ENCODE measurements at places on chromosomes 3 and 15. TPM values are rescaled to one million over a fixed set of nuclear protein-coding genes. Genes with fewer than 3 reads are reported as not detected.

DNA sequence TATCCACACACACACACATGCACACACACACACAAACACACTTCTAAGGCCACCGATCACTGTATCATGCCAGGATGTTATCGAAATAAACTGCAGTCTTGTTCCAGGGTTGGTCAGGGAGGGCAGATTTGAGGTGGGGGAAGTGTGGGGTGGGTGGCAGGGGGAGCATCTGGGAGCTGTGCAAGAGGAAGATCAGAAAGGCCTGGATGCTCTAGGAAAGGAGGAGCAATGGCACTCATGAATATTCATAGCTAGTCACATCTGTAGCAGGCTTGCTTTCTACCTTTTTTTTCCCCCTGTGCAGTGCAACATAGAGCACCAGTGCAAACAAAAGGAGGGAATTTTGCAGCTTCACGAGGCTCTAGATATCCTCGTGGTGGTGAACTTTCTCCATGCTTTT is 84.9 kb downstream of the MEIS2 start:
- DNase-seq, result no peak

The SLC12A8 gene
- 6.0 TPM for polyA plus RNA-seq

- DNase-seq, result no peak
Measured at GRCh38 chr15:22263738-22264137, 183.4 kb downstream of the OR4M2 start.

The PPP1R14D gene
- polyA plus RNA-seq, result 0.61 TPM

- DNase-seq, result no peak
Measured at GRCh38 chr15:64716452-64716851, 58.9 kb downstream of the RBPMS2 start.

DNA sequence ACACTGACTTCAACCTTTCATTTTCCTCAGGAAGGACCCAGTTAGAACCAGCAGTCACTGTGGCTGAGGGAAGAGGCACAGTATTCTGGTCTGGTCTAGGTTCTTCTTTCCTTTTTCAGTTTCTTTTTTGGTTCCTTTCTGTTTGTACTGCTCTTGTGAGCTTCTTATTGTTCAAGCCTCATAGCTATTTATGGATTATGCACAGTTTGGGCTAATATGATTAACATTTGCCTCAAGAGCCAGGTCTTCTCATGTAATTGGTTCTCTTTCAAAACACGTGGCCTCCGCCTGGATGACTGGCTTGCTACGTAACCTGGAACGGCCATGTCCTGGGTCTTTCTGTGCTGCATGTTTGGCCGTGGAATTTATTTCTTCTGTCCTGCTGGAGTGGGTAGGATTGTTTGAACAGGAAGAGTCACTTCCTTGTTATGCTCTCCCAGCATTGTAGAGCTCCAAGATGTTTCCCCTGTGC is 43.3 kb downstream of the RBMS3 start:
- DNase-seq, result no peak

GRCh38 chr3:134640872-134641470 is 9.9 kb downstream of the KY start:
- no peak for DNase-seq

The HYAL1 gene
- 7.1 TPM for polyA plus RNA-seq

- no peak for DNase-seq
Measured at GRCh38 chr3:77041811-77042210, 1.9 kb downstream of the ROBO2 start.

DNA sequence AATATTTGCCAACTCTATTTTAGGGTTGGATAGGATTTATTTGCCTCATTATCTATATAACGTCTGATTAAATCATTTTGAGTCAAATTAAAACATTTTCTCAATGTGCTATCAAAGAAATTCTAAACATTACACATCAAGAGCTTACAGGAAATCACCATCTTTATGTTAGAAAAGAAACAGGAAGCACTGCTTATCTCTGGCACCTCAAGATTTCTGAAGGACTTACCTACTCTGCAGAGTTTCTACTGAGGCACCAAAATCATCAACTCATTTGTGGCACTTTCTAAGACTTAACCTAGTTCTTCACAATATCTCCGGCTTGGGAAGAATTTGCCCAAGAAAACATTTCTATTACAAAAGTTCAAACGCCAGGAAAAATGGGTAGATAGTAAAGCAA is 181.3 kb upstream of the EOMES start:
- DNase-seq, result no peak

- no peak for DNase-seq
Measured at GRCh38 chr15:57761562-57761961, 55.0 kb downstream of the POLR2M start.

GRCh38 chr3:48695393-48695753 is 9.7 kb upstream of the NCKIPSD start:
- no peak for DNase-seq

GRCh38 chr15:92449476-92449875 is 55.8 kb downstream of the ST8SIA2 start:
- no peak for DNase-seq

- DNase-seq, result no peak
Measured at GRCh38 chr3:14862661-14863230, 44.0 kb downstream of the FGD5 start.

- no peak for DNase-seq
Measured at GRCh38 chr15:39554746-39555387, 26.0 kb upstream of the THBS1 start.

The PIGB gene
- 17.9 TPM for polyA plus RNA-seq

DNA sequence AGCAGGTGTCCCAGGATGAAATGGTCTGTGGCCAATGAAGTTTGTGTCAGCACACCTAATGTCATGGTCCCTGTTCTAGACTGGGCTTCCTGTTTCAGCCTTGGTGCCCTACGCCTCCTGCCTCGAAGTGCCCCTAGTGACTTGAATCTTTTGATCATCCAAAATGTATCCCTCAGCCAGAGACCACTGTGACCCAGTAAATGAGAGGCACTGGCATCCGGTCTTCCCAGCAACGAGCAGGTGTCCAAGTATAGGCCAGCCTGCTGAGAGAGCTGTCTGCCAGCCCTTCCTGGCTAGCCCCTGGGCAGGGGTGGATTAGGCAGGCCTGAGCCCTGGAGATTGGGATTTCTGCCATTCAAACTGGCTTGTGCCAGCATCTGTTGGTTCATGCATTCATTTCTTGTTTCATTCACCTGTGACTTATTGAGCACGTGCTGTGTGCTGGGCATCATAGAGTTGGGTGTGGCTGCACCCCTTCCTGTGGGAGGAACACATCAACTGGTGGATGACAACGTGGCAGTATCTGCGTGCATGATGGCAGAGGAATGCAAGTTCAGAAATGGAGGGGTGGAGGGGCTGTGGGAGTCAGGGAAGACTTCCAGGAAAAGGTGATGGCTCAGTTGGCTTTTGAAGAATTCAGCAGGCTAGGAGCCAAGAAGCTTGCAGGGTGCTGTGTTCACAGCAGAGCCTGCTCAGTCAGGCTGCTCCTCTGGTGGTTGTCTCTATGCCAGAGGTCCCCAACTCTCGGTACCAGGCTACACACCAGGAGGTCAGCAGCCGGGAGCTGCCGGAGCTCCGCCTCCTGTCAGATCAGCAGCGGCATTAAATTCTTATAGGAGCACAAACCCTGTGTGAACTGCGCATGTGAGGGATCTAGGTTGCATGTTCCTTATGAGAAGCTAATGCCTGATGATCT is 21.6 kb downstream of the ESYT3 start:
- no peak for DNase-seq

DNA sequence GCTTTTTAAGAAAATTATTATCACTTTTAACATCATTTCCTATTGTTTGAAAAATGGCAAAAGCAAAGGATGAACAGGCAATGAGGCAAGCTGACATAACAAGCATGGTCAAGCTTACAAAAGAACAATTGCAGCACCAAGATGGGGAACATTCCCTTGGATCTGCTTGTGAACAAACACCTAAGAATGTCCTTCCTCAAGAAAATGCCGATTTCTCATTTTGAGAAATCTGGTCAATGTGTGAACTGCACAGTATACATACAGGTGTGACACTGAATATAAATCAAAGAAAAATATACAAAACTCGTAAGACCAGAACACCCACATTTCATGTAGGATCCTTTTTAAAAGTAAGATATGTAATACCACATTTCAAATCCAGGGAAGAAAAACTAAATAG is 58.9 kb downstream of the LRRFIP2 start:
- no peak for DNase-seq

The CHDH gene
- polyA plus RNA-seq, result 9.7 TPM

GRCh38 chr3:195200010-195200822 is 70.7 kb downstream of the XXYLT1 start:
- DNase-seq, result no peak

- no peak for DNase-seq
Measured at GRCh38 chr15:61011576-61012336, 217.3 kb downstream of the RORA start.

- no peak for DNase-seq
Measured at GRCh38 chr3:100982710-100983109, 10.5 kb downstream of the ABI3BP start.

The TUSC7 gene
- polyA plus RNA-seq, result not detected

- no peak for DNase-seq
Measured at GRCh38 chr3:65130782-65131181, 443.0 kb upstream of the ADAMTS9 start.

The ZNF654 gene
- polyA plus RNA-seq, result 24.1 TPM

GRCh38 chr3:98777286-98777685 is 14.1 kb downstream of the ST3GAL6 start:
- DNase-seq, result no peak

The THRB gene
- 31.3 TPM for polyA plus RNA-seq

DNA sequence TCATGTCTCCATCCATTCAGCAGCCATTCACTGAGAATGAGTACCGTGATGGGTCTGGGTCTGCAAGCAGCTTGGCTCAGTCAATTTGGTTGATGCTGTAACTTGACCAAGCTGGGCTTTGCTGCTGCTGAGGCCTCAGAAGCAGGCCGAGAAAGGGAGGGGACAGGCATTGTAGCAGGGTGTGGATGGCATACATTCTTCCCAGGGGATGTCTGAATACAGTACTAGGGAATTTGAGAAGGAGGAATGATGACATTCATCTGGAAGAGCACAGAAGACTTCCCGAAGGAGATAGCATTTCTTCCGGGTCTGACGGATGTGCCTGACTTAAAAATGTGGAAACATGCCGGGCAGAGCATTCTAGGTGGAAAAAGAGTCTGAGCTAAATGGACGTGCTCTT is 105.3 kb upstream of the ADPGK start:
- DNase-seq, result no peak

- no peak for DNase-seq
Measured at GRCh38 chr15:48046813-48047438, 73.9 kb upstream of the SLC24A5 start.

The PRR23C gene
- not detected for polyA plus RNA-seq

DNA sequence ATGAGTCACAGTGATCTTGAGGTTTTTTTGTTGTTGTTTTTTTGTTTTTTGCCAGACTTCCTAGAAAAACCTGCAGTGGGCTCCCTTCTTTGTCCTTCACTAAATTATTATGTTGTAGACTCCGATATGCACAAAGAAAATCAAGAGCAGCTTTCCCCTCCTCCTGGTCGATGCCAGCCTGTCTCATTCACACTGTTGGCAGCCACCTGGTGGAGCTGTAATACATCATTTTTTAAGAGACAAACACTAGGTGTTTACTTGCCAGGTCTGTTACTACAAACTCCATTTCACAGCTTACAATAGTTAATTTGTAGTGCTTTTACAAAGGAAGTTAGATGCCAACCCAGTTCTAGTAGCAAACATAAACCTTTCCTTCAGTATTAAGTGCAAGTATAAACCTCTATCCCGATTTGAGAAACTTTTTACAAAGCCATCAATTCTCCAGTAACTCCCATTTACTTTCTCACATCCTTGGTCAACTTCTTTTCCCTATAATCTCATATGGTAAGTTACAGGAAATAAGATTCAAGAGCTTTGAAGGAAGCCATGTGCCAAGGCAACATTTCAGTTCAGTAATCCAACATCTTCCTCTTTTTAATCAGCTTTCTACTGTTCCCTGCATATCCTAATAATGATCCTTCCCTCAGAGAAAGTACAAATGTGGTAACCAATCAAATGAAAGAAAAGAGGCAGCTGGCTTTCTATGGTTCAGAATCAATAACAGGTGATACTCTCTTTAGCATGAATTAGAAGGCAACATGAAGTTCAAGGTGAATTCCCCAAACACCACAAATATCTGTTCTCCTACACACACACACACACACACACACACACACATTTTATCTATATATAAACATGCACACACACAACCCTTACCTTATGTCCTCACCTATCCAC is 14.0 kb downstream of the AAGAB start:
- DNase-seq, result no peak

GRCh38 chr15:73677146-73677607 is 7.0 kb upstream of the CD276 start:
- DNase-seq, result no peak

- no peak for DNase-seq
Measured at GRCh38 chr3:9125278-9125951, 124.0 kb downstream of the SRGAP3 start.

The GOLGA8T gene
- polyA plus RNA-seq, result 1.2 TPM

- DNase-seq, result no peak
Measured at GRCh38 chr3:42061713-42062380, 29.3 kb upstream of the TRAK1 start.

- no peak for DNase-seq
Measured at GRCh38 chr15:44435893-44436667, 8.7 kb downstream of the CTDSPL2 start.

- DNase-seq, result no peak
Measured at GRCh38 chr3:142276781-142277180, 51.4 kb upstream of the GK5 start.

DNA sequence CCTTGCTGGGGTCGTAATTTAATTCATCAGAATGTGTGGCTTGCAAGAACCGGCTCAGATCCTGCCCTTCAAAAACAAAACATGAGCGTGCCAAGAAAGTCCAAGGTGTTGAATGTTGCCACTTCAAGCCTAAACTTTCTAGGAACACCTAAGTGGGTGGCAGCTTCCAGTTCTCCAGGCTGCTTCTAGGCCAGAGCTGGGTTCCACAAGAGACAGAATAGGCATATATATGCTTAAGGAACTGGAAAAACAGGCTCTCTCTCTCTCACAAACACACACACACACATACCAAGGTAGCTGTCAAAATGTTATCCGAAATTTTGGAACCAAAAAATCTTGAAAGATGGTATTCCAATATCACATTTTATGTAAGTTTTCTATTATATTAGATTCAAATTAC is 890 bp upstream of the ADIPOQ start:
- no peak for DNase-seq

- no peak for DNase-seq
Measured at GRCh38 chr15:83571820-83572707, 81.9 kb upstream of the ADAMTSL3 start.

GRCh38 chr3:171049861-171050444 is 23.4 kb upstream of the SLC2A2 start:
- DNase-seq, result peak; percentile 23

The P2RY1 gene
- polyA plus RNA-seq, result 3.2 TPM

The ANKRD34C gene
- 0.15 TPM for polyA plus RNA-seq

The EOGT gene
- polyA plus RNA-seq, result 12.8 TPM

GRCh38 chr3:104291437-104291851 is 1075.3 kb upstream of the ALCAM start:
- no peak for DNase-seq

All from right renal pelvis (tissue), 4 donors.